ENCODE measurements at places on chromosomes 11 and 22. TPM values are rescaled to one million over a fixed set of nuclear protein-coding genes. Genes with fewer than 3 reads are reported as not detected.
A peak's percentile ranks its signal among the peaks of the same experiment; 100 is the strongest.

DNA sequence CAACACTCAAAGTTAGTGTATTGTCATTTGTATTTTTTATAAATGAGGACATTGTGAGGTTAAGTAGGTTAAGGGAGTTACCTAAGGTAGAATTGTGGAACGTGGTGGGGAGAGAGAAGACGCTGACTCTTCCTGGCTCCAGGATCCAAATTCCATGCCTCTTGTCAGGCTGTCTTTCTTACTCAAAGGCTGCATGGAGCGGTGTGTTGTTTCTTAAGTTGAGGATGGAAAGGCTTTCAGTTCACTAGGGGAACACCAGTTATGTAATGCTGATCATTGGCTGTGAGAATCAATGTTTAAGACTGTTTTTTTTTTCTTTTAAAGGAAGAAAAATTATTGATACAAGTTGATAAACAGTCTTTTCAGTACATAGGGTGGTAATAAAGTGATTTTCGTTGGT, 2.9 kb downstream of the UBE2L3 start:
- no peak for DNase-seq

The TRIM6 gene
- total RNA-seq, result 4.4 TPM

GRCh38 chr22:44031158-44031952, 7.3 kb downstream of the PARVB start:
- no peak for DNase-seq

The POTEH gene
- total RNA-seq, result not detected

The GRAP2 gene
- not detected for total RNA-seq

- DNase-seq, result peak; percentile 79
Measured at GRCh38 chr11:72975778-72976521, 161.7 kb downstream of the ATG16L2 start.

DNA sequence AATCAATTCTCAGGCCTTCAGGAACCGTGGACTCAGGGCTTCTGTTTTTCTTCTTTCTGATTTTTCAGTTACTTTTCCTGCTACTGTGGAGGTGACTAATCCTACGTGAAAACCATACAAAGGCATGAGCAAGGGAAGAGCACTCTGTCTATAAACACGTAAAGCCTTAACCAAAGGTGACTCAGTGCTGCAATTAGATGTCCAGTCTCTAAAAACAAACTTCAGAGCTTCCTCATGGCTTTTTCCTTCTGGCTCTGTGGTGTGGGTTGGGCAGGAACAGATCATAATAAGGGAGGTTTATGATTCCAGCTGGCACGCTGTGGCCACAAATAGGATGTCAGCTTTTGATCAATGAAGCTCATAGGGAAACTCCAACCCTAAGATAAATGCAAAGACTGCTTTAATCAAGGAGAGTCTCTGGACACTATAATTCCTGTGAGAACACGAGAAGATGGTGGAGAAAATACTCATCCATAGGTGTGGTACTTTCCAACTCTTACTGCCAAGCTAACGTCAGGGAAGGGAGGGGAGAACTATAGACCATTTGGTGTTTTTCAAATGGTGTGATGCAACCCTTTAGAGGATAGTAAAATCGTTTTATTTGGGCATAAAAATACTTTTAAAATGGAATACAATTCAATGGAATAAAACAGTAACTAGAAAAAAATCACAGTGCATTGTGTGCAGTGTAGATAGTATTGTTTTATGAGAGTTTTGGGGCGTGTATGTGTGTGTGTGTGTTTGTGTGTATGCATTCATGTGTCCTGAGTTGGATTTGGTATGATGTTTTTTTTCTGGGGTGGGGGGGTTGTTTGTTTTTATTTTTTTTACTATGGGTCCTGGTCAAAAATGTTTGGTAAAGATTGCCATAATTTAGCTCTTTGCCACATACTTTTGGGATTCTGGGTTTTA, at the start of gene NXPE2:
NXPE2 (plus strand) TSS at position 403 of the 912 bp plus-strand sequence; CDS start at position 452, 49 bp downstream.
- DNase-seq, result peak; percentile 80

GRCh38 chr11:117827521-117828511, 3.3 kb upstream of the FXYD2 start:
- DNase-seq, result no peak

DNA sequence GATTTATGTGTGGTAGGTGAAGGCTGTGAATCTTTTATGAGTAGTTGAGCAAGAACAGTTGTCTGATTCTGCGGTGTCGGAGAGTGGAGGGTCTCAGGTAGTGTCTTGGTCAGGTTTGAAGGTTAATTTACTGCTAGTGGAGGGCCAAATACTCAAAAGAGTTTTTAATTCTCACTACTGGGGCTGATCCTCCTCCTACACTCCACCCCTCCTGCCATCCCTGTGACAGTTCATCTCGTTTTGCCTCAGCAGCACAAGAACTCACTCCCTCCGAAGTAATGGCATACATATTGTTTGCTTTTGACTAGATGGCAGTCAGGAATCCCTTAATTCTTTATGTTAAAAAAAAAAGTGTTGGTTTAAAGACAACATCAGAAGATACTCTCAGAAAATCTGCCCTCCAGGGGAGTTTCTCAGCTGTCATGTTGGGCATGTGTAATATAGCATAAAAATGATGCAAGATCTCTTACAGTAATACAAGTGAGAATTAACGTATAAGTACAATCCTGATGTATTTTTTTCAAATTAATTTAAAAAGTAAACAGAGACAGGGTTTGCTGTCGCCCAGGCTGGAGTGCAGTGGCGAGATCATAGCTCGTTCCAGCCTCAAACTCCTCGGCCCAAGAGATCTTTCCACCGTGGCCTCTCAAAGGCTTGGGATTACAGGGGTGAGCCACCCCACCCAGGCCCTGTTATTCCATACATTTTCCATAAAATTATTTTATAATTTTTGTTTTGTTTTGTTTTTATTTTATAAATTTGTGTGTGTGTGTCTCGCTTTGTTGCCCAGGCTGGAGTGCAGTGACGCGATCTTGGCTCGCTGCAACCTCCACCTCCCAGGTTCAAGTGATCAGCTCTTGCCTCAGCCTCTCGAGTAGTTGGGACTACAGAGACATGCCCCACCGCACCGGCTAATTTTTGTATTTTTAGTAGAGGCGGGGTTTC, 1.3 kb downstream of the FAR1 start:
- DNase-seq, result peak; percentile 20

DNA sequence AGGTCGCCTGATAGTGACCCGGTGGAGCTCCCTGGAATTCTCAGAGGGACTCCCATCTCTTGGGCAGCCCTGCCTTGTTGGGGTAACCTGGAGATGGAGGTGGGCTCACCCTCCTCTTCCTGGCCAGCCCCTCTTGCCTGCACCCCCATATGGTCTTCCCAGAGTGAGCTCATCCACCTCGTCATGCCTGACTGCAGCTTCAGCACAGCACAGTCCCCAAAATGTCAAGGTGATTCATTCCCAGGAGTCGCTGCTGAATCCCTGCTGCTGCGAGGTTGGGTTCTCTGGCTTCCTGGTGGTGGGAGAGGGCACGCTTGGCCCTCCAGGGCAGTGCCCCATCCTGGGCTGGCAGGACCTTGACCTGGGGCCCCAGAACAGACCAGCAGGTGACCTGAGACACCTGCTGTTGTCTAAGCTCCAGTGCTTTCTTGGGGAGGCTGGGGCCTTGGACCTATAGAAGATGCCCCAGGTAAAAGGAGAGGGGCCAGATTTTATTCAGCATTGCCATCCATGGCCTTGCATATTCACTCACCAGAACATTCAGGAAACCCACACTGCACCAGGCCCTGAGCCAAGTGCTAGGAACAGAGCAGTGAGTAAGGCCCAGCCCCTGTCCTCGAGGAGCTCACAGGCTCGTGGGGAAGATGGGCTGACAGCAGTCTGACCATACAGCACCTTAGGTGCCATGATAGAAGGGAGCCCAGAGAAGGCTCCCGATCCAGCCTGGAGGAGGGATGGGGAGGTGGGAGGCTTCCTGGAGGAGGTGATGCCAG, 72.9 kb downstream of the CACNA1I start:
- DNase-seq, result no peak

DNA sequence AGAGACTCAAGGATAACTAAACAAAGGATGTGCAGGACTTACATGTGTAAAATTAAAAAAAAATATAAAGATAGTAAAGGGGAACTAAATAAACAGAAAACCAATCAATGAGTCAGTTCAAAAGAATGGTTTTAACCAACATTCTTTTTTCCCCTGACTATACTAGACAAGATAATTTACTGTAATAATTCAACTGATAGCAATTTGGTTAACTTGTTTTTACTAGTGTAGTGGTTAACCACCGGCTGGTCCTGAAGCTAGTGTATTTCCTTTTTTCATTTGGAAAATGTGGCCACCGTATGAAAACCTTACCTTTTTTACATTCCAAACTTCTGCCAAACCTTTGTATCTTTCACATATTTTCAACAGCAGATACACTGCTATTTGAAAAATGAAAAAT, 123.1 kb downstream of the ARHGAP42 start:
- DNase-seq, result peak; percentile 70

DNA sequence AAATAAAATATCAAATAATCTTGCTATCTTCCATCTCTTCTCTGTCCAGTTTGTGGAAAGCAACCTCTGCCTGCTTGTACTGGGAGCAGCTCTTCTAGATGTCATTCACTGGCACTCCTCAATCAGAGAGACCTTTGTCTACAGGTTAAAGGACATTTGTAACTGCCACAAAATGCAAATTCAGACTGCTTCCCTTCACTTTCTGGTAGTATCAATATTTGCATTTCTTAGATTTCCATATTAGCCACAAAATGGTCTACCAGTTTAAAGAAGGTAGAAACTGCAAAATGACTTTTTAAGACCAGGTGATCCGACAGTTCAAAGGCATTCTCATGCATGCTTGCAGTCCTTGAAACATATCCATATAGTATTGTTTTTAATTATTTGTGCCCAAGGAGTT, 51.7 kb upstream of the RCN1 start:
- no peak for DNase-seq

The VEGFB gene
- 13.0 TPM for total RNA-seq

DNA sequence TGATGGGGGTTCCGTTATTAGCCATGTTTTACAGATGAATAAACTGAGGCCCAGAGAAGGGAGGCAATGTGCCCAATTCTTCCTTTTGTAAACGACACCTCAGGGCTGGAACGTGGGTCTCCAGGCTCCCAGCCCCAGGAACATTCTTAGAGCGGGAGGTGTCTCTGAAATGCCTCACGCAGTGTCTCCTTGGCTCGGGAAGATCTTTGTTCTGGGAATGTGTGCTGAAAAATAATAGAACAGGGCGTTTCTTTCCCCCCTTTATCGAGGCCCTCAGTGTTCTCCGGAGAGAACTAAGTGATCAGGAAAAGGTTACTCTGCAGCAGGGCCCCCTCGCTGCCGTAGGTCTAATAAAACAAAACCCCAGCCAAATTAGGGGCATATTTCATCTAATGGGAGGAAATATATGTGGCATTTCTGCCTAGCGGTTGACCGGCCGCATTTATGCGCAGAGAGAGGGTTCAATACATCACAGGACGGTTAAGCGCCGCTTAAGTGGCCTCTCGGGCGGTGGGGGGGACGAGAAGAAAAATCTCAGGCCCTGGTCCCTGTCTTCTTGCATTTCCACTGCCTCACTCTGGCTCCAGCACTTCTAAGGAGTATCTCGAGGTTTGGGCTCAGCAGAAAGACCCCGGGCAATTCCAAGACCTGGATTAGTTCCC, 564.3 kb downstream of the MN1 start:
- no peak for DNase-seq

The OR8G1 gene
- total RNA-seq, result not detected

DNA sequence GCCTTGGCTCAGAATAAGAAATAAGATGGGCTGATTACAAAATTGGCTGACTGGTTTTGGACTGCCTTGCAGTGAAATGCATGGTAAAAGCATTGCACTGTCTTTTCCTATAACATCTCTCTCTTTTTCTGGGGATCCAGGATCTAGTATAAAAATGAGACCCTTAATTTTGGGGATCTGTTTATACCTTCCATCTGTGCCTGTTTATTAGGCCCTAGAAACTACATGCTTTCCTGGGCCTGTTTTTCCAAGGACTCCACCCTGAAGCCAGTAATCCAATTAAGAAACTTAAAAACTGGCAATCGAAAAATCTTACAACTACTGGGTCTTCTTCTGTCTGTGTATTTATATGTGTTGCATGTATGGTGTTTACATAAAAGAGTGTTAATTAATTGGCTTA, 14.5 kb downstream of the HORMAD2 start:
- DNase-seq, result no peak

The CECR2 gene
- total RNA-seq, result not detected

DNA sequence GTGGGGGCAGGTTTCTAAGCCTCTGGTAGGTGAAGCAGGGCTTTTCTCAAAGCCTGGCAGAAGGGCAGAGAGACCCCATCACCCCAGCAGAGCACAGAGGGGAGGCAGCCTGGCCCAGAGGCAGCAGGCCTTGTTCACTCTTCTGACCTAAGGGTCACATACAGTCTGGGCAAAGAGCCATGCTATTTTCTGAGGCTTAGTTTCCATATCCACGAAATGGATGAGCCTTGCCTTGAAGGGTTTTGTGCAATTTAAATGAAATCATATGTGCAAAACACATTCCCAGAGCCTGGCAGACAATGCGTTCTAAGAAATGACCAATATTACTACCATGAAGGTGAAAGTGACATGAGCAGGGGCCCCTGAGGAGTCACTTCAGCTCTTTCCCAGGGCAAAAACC, 44.5 kb downstream of the HIRA start:
- DNase-seq, result no peak

DNA sequence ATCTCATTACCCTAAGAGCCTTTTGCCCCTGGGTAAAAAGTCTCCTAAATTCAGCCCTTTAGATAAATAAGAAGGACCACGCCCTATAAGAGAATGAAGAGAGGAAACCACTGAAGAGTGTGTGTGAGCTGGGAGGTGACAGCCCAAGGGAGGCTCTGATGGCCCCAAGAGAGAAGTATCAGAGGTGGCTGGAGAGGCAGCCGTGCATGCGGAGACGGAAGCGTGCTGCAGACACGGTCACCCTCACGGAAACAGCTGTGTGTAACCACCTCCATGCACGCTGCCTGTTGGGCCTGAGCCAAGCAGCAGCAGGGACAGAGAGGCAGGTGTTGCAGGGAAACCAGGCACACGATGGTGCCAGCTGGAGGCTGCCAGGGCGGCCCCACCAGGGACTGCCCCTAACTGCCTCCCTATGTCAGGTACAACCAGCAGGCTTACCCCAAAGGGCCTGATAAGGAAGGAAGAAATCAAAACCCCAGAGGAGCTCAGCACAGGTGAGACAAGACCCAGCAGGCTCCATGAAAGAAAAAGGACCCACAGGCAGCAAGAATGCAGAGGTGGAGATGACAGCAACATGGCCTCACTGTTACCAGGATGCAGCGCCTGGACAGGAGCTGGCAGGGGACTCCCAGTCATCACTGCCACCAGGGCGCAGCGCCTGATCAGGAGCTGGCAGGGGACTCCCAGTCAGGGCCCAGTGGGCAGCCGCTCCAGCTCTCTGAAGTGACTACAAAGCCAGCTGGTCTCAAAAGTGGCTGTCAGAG, 7.8 kb downstream of the LARGE2 start:
- DNase-seq, result peak; percentile 36

GRCh38 chr11:110196884-110197420, 99.5 kb downstream of the RDX start:
- DNase-seq, result no peak

The MISFA gene
- 4.8 TPM for total RNA-seq

The VWA5A gene
- 35.9 TPM for total RNA-seq

- DNase-seq, result no peak
Measured at GRCh38 chr11:79330651-79331050, 110.2 kb downstream of the TENM4 start.

- no peak for DNase-seq
Measured at GRCh38 chr11:103826856-103827255, 209.6 kb upstream of the DDI1 start.

The C11orf87 gene
- total RNA-seq, result not detected

GRCh38 chr11:128553662-128554362, 33.5 kb downstream of the ETS1 start:
- DNase-seq, result no peak

The OR52K2 gene
- total RNA-seq, result not detected

- DNase-seq, result no peak
Measured at GRCh38 chr22:46637711-46638600, 17.8 kb downstream of the GRAMD4 start.

All from mammary epithelial cell (primary cell).